ENCODE measurements at places on chromosomes 3 and 15. TPM values are rescaled to one million over a fixed set of nuclear protein-coding genes. Genes with fewer than 3 reads are reported as not detected.

The GOLGA6L9 gene
- total RNA-seq = 3.0 TPM

The PLCH1 gene
- total RNA-seq = 0.94 TPM

The BNC1 gene
- 0.48 TPM for total RNA-seq

The FAN1 gene
- total RNA-seq = 13.1 TPM

The CILP gene
- total RNA-seq = 0.07 TPM

The TRPM1 gene
- not detected for total RNA-seq

The MESP2 gene
- 0.95 TPM for total RNA-seq

The DNASE1L3 gene
- total RNA-seq = not detected

The KIF15 gene
- total RNA-seq = 13.3 TPM

The LRRC31 gene
- not detected for total RNA-seq

The C3orf22 gene
- total RNA-seq = not detected

The C2CD4A gene
- total RNA-seq = not detected

The IMPG2 gene
- total RNA-seq = 0.04 TPM

The PLSCR2 gene
- not detected for total RNA-seq

The UROC1 gene
- not detected for total RNA-seq

The TLR9 gene
- total RNA-seq = not detected

The DLEC1 gene
- not detected for total RNA-seq

The SLC15A2 gene
- 0.29 TPM for total RNA-seq

The ZNF860 gene
- 0.90 TPM for total RNA-seq

The SQOR gene
- total RNA-seq = 83.2 TPM

The CHST2 gene
- total RNA-seq = 0.88 TPM

The RAB6B gene
- 2.5 TPM for total RNA-seq

The DPPA2 gene
- not detected for total RNA-seq

Measured in A549 treated with ZK216348 at 1 μM for 4 hours (cell line).